ENCODE measurements at places on chromosomes 5 and 9. TPM values are rescaled to one million over a fixed set of nuclear protein-coding genes. Genes with fewer than 3 reads are reported as not detected.

Gene GMCL2
- total RNA-seq, result not detected

Gene GARIN3
- not detected for total RNA-seq

Gene CRHBP
- not detected for total RNA-seq

Gene CCNJL
- 2.0 TPM for total RNA-seq

Gene PCDHB7
- total RNA-seq, result 0.28 TPM
